ENCODE measurements at places on chromosomes 6 and 20.
A peak's percentile ranks its signal among the peaks of the same experiment; 100 is the strongest.

GRCh38 chr20:57746832-57747404 lies 37.1 kb upstream of the PMEPA1 start:
- DNase-seq = no peak

- no peak for DNase-seq
Measured at GRCh38 chr6:40232698-40233097, 298.4 kb upstream of the MOCS1 start.

GRCh38 chr20:46137816-46138215 lies 19.7 kb downstream of the CD40 start:
- no peak for DNase-seq

DNA sequence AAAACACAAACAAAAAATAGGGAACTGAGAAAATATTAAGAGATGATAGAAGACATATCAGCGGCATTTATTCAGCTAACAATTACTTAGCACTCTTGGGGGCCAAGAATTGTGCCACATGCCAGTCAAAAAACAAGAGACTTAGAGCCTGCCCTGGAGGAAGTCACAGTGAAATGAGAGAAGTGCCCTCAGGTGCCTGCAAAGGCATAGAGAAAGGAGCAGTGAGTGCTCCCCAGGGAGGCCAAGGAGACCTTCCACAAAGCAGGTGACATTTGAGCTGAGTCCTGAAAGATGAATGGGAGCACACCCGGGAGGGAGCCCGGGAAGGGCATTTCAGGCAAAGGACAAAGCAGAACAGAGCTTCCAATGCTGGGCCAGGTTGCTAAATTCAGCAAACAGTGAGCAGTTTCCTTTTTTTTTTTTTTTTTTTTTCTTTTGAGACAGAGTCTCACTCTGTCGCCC lies 184.7 kb upstream of the JARID2 start:
- DNase-seq = no peak

DNA sequence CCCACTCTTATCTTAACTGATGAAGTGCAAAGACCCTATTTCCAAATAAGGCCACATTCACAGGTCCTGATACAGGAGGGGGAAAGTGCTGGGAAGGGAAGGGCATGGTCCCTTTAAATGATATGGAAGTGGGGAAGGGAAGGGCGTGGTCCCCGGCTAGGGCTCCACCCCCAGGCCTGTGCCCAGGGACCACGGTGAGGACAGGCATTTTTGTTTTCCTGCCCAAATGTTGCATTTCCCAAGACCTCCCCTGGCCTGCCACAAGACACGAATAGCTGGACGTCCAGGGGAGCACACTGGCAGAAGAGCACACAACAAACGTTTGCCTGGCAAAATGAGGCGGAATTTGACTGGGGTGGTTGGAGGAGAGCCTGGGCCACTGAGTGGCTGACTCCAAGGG lies 16.1 kb upstream of the HFE start:
- peak; percentile 49 for DNase-seq

- no peak for DNase-seq
Measured at GRCh38 chr20:57484772-57485171, 40.2 kb downstream of the CTCFL start.

- DNase-seq = no peak
Measured at GRCh38 chr6:169115632-169116031, 138.0 kb downstream of the THBS2 start.

GRCh38 chr20:44306927-44307326 lies 4.1 kb downstream of the FITM2 start:
- no peak for DNase-seq

DNA sequence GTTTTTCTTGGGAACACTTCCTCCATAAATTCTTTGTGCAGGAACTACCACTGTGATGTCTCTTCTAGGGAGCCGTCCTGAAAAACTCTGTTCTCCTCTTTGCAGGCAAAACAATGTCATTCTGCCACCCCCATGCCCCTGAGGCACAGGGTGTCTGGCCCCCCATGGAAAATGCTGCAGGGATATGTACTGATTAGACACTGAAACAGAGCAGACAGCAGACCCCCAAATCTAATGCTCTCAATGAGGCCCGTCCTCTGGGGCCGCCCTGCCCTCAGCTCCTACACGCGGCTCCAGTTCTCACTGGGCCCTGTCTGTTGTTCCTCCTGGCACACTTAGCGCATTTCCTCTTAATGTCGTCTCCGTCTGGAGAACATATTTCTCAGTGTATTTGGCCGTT lies 97.5 kb downstream of the LAMP5 start:
- no peak for DNase-seq

DNA sequence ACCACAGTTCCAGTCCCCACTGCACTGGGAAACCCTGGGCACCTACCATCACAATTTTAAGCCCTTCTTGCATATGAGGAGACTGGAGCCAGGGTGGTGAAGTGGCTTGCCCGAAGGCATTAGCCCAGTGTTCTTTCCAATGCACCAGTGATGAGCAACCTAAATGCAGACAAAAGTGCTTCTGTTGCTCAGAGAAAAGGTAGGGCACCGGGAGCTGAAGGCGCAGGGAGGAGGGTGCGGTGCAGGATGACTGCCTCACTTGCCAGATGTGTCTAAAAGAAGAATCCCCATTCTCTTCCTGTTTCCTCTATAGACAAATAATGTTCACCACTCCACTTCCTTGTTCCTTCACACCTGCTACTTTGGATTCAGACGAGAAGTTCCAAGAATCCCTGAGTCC lies 86.5 kb downstream of the QRSL1 start:
- DNase-seq = no peak

- peak; percentile 76 for DNase-seq
Measured at GRCh38 chr6:89352278-89353117, at the start of gene UBE2J1. UBE2J1 (minus strand) TSS chr6:89352722; CDS start chr6:89352569, 153 bp downstream.

- peak; percentile 47 for DNase-seq
Measured at GRCh38 chr20:53917145-53918019, 153.0 kb downstream of the BCAS1 start.

GRCh38 chr6:71387179-71387578 lies 98.6 kb downstream of the OGFRL1 start:
- no peak for DNase-seq

GRCh38 chr20:34185766-34186620 lies 55.2 kb upstream of the ASIP start:
- DNase-seq = no peak

DNA sequence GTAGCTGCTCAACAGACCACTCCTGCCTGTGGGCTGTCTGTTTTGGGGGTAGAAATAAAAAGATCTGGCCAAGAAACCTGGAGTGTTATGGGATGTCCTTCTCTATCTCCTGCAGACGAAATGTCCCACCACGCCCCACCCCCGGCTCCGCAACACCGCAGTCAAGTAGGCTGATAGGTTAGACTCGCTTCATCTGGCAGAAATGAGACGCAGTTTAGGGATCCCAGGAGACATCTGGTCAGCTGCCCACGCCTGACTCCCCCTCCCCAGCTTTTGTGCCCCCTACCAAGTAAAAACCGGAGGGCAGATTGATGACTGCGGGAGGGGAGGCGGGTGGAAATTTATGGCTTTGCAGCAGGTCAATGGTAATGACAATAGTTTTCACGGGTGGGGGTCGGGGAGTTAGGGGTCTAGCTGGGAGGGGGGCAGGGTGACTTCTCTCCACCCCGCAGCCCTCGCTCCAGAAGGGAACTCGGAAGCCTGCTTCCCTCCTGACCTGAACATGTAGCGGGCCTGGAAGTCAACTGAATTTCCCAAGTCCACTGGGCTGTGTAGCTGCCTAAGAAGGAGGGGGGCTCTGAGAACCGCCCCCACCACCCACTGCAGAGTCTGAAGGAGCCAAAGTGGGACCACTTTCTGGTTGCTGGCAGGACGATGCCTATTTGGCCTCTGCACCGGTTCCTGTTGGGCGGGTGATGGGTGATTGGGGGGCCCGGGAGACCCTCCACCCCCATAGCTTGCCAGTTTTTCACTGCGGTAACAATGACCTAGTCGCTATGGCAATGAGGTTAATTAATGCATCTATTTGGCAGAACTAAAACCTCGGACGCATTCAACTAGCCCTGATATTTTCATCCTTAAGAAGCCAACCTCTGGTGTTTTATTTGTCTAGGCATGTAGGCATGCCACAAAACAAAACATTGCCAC lies 25.7 kb downstream of the PMEPA1 start:
- no peak for DNase-seq

DNA sequence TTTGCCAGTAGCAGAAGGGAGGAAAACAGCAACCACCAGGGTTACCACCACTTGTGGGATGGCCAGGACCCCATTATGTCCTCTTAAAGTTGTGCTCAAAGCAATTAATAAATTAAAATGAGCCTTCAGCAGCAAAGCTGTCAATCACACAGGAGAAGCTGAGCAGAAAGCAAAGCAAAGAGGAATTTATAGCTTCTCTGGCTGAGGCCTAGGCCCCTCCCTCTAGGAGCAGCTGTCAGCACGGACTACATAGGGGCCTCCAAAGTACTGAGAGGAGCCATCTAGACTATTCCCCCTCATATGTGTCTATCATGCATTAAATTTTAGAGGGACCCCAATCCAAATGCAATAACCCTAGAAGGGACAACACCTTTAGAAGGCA lies 6.4 kb downstream of the CCND3 start:
- DNase-seq = no peak

GRCh38 chr6:98828941-98829411 lies 5.4 kb upstream of the POU3F2 start:
- DNase-seq = no peak

GRCh38 chr6:67129780-67130179 lies 1422.8 kb upstream of the EYS start:
- no peak for DNase-seq

- no peak for DNase-seq
Measured at GRCh38 chr6:160315310-160315709, 32.9 kb upstream of the SLC22A3 start.

- DNase-seq = no peak
Measured at GRCh38 chr6:4365686-4366085, 230.3 kb upstream of the ECI2 start.

DNA sequence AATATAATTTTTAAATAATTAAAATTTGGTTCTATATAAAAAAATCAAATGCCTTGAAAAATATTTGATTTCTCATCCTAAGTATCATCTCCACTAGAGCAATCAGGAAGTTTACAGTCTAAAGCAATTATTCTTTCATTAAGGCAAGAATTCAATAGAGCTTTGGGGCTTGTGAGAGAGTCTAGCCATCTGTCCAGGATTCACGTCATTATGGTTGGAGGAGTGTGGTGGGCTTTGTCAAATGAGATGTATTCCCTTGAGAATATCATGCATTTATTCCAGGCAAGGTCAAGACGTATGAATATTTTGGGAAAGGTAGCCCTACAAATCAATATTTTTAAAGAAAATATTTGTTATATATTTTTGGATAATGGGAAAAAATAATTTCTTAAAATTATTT lies 132.4 kb downstream of the ELOVL4 start:
- DNase-seq = no peak

- DNase-seq = no peak
Measured at GRCh38 chr20:64246616-64247306, 8.8 kb upstream of the PCMTD2 start.

- DNase-seq = no peak
Measured at GRCh38 chr6:36297051-36297450, 27.2 kb downstream of the PNPLA1 start.

- no peak for DNase-seq
Measured at GRCh38 chr20:4708856-4709255, 12.9 kb upstream of the PRND start.

- DNase-seq = no peak
Measured at GRCh38 chr6:89034586-89035251, 45.8 kb upstream of the PNRC1 start.

DNA sequence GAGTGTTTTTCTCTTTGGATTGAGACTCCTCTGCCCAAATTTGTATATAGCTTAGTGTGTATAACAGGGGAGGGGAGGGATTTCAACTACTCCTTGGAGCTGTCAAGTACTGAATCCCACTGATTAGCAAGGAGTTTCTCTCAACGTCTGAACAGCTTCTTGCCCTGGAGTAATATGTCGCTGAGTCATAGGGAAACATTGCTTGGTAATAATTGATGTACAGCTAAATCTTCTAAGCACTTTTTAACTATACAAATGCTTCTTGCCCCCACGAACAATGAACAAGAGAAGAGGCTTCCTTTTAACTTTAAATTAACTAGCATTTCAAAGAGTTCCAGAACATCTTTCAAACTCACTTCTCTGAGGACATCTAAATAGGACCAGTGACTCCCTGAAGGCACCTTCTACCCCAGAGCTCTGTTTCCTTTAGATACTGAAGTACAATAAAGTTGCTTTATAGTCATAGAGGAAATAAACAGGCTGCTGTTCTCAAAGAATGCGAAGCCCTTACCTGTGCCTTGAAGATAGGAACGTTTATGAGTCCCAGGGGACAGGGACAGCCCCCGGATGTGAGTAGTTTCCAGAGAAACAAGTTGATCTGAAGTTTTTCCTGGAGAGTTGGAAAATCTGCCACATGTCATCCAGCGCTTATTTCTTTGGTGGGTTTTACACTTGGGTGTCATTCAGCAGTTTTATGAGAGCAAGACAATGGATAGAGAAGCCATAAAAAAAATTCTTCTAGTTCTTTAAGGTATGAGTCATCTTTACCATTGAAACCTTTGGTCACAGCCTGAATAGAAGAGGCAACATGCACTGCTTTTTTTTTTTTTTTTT lies 462.5 kb upstream of the BTBD3 start:
- DNase-seq = no peak

GRCh38 chr6:71346334-71346694 lies 57.7 kb downstream of the OGFRL1 start:
- no peak for DNase-seq

DNA sequence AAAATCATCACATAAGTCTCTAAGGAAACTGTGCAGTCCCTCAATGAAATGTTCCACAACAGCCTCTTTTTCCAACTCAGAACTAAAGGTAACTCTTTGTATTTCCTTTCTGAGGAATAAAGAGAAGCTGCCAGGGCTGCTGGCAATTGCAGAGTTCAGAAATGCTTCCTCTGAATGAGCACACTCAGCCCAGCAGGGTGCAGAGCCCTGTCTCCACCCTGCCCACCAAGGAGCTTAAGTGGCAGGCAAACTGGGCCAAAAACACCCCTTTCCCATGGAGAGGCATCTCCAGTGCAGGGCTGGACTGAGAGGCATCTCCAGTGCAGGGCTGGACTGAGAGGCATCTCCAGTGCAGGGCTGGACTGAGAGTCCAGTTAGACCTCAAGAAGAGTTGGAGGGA lies 255.4 kb downstream of the GMPR start:
- no peak for DNase-seq

DNA sequence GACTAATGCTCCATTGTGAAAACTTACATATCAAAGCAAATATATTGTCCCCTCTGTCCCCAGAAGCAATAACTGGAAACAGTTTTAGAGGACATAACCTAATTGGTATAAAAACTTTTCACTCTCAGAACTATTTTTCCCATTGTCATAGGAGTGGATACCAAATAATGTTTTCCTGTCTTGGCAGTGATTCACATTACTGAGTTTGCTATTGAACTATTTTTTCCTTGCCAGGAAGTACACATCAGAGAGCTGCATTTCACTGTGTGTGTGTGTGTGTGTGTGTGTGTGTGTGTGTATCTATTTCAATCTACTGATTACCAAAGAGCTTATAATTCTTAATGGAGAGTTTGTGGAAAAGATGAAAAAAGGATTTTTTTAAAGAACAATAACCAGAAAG lies 45.4 kb downstream of the AKAP12 start:
- DNase-seq = no peak

Measured in hematopoietic multipotent progenitor cell treated with erythropoietin and hydrocortisone succinate and interleukin-3 and kit ligand, for 17 days (in vitro differentiated cells).